ENCODE measurements at places on chromosomes 6 and 20. TPM values are rescaled to one million over a fixed set of nuclear protein-coding genes. Genes with fewer than 3 reads are reported as not detected.

DNA sequence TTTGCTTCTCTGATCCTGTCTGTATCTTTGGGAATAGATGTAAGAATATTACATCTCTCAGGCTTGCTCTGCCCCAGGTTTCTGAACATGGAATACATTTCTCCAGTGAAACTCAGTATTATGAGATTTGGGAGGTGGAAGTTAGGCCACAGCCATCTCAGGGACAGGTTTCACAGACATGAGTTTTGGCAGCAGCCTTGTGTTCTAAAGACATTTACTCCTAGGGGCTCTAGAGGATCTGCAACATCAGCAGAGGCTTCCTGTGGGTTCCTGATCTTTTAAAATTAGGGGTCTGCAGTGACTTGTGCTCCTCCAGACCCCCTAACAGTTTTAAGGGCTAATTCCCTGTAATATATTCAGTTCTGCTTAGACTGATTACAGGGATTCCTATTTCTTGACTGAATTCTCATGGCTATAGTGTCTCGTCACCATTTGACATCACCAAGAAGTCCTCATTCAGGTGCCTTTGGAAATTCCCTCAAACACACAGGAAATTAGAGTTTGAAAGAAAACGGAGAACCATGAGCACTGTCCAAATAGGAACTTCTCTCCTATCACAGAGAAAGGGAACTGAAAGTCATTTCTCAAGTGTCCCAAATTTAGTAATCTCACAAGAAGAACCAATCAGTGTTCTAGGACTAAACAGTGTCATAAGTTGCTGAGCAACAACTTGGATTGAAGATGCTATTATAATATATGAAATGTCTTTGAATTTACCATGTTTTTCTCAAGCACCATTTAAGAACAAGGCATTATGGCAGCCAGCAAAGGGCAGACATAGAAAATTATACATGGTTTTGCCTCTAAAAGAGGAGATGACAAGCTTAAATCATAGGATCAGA is 2.5 kb upstream of the HLA-DRA start:
- DNase-seq = no peak

GRCh38 chr6:158666628-158667359 is 16.9 kb downstream of the SYTL3 start:
- DNase-seq = peak; percentile 14

Gene HCRTR2
- not detected for total RNA-seq

Gene SEMG1
- total RNA-seq = 0.42 TPM

All from colonic mucosa (tissue), 4 donors.